ENCODE measurements at places on chromosomes 7 and 10. TPM values are rescaled to one million over a fixed set of nuclear protein-coding genes. Genes with fewer than 3 reads are reported as not detected.
A peak's percentile ranks its signal among the peaks of the same experiment; 100 is the strongest.

Gene BMI1
- total RNA-seq: 13.0 TPM

Gene EPHA1
- total RNA-seq: 79.0 TPM

Gene IFIT1
- 3.8 TPM for total RNA-seq

DNA sequence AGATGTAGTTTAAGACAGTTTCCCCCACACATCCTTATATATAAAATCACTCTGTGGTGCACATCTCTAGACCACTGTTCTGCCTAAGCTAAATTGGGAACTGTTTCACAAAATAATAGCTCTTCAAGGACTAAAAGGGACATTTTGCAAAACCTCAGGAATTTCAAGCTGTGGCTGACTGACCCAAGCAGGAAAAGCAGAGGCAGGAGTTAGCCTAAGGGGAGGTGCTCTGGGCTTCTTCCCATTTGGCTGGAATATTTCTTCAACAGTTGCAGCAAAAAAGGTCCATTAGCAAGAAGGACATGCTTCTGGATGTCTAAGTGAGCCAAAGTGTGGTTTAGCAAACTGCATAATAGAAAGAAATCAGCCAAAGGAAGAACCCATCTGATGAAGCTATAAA lies 551.2 kb upstream of the ANKRD30A start:
- ATAC-seq: no peak

DNA sequence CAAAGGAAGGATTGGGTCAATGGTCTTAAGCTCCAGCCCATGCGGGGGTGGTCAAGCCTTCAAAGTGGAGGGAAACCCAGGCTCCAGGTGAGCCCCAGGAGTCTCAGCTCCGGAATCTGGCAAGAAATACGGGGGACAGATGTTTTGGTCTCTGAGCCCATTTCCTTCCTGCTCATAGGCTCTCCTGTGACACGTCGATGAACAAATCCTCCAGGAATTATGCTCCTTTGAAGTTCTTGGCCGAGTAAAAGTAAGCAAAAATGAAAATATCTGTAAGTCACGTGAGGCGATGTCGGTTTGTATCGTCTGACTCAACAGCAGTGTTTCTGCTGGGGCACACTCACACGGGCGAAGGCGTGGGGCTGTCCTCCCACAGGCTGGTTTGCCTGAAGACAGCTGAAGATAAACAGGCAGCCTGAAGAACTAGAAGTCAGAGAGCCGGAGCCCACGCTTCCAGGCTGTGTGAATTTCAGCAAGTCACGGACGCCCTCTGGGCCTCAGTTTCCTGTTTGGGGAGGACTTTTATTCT lies 52.6 kb upstream of the SMNDC1 start:
- ATAC-seq: peak; percentile 24

GRCh38 chr10:36416513-36416912 lies 708.9 kb upstream of the ANKRD30A start:
- no peak for ATAC-seq

- ATAC-seq: no peak
Measured at GRCh38 chr10:14592566-14592965, 182.1 kb downstream of the FAM107B start.

- ATAC-seq: no peak
Measured at GRCh38 chr7:142053988-142054387, 57.5 kb upstream of the MGAM2 start.

- no peak for ATAC-seq
Measured at GRCh38 chr10:99450156-99450555, 19.7 kb upstream of the GOT1 start.

Measured in esophagus mucosa (tissue), 1 donor.